ENCODE measurements at places on chromosomes 6 and 20. TPM values are rescaled to one million over a fixed set of nuclear protein-coding genes. Genes with fewer than 3 reads are reported as not detected.

DNA sequence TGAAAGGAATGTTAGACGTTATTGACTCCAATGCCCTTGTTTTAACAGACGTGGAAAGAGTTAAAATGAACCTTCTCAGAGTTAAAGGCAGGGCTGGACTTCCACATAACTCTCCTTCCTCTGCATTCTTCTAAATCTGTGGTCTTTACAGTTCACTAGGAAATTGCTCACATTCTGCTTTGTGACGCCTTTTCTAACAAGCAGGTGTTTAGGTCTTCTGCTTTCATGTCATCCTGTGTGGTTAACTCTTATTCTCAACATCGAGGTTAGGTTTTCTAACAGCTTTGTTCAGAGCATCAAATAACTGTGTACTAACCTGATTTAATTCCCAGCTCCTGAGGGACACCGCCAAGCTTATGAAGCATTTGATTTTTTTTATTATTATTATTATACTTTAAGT, 81.3 kb upstream of the NT5E start:
- DNase-seq, result no peak

DNA sequence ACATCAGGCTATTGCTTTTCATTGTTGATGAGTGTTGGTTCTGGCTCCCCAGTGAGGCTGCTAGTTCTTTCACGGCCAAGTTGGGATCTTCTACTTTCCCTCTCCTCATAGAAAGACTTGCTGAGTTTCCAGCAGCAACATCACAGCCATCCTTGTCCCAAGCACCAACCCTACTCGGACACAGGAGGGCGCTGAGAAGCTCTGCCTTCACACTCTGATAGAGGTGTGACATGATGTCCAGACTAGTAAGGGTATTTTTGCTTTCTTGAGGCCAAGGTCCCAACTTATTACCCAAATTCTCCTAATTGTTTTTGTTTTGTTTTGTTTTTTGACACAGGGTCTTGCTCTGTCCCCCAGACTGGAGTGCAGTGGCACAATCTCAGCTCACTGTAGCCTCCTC, 3.0 kb upstream of the GCM1 start:
- DNase-seq, result no peak

DNA sequence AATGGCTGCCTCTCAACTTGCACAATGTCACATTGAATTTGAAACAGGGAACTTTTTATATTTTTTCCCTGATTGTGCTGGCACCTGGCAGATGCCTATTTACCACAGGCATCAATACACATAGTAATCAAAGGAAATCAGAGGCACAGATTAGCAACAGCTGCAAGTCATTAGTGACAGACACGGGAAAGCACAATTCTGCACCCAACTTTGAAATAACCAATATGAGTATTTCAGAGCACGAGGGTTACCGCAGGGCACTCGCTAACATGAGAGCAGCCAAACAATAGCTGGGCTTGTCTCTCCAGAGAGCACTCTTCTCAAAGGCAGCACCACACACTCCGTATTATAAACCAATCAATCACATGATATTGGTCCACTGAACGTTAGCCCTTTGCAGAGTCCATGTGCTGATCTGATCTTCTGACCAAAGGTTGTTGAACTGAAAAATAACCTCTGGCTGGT, 149.5 kb downstream of the RNF144B start:
- DNase-seq, result no peak

GRCh38 chr6:150751296-150751695, 114.2 kb upstream of the MTHFD1L start:
- no peak for DNase-seq

- DNase-seq, result no peak
Observed at GRCh38 chr6:67016921-67017460, 1310.0 kb upstream of the EYS start.

DNA sequence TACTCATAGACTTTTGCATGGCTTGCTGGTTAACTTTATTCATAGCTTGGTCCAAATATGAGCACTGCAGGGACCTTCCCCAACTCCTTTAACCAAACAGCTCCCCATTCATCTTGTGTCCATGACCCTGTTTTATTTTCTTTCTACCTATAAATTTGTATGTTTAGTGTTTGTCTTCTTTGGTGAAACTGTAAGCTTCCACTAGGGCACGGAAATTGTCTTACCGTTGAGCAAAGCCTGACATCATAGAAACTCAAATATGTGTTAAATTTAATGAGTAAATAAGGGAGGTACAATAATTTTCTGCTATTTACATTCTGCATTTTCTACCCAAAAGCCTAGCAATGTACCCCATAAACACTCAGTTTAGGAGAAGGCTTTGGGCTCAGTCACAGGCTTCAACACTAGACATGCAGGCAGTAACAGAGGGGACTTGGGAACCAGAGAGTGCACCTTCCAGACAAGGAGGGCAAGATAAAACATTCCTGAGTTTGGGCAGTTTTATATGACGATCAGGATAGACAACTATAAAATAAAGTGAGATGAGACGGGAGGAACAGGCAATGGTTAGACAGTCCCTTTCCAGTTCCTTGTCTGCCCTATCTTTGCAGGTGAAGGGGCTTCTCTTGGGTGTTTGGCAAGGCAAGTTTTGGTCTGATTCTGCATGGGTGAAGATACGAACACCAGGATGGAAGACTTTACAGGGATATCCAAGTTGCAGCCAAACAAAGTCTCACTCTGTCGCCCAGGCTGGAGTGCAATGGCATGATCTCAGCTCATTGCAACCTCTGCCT, 46.2 kb upstream of the ZNF217 start:
- no peak for DNase-seq

DNA sequence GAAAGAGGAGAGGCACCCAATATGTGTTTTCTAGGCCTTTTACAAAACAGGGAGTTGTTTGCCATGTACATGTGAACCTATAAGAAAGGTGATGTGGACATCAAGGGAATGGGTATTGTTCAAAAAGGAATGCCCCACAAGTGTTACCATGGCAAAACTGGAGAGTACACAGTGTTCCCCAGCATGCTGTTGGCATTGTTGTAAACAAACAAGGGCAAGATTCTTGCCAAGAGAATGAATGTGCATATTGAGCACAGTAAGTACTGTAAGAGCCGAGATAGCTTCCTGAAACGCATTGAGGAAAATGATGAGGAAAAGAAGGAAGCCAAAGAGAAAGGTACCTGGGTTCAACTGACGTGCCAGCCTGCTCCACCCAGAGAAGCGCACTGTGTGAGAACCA, 13.1 kb downstream of the QRSL1 start:
- no peak for DNase-seq

GRCh38 chr6:142284419-142284818, 17.4 kb upstream of the ADGRG6 start:
- no peak for DNase-seq

GRCh38 chr6:142356884-142357225, 55.0 kb downstream of the ADGRG6 start:
- DNase-seq, result no peak

DNA sequence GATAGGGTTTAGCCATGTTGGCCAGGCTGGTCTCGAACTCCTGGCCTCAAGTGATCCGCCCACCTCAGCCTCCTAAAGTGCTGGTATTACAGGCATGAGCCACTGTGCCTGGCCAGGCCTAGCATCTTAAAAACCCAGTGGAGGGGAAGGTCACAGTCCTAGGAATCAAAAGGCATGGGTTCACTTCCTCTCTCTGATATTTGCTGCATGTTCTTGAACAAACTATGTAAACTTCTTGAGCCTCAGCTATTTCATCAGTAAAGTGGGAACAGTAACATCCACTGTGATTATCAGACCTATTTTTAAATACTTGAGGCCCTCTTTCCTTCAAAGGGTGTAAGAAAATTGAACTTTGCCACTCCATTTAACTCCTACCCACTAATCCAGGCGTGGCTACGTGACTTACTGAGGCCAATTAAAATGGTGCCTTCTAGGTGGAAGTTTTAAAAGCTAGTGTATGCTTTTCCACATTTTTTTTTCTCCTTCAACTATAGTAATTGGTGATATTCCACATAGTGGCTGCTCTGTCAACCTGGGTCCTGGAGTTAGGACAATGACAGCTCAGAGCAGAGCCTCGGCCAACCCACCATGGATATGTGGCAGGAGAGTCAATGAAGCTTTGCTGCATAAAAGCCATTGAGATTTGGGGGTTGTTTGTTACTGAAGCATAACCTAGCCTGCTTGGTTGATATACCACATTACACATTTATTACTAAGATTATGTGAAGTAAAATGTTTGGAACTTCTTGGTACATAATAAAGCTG, 32.2 kb upstream of the IER3 start:
- no peak for DNase-seq

DNA sequence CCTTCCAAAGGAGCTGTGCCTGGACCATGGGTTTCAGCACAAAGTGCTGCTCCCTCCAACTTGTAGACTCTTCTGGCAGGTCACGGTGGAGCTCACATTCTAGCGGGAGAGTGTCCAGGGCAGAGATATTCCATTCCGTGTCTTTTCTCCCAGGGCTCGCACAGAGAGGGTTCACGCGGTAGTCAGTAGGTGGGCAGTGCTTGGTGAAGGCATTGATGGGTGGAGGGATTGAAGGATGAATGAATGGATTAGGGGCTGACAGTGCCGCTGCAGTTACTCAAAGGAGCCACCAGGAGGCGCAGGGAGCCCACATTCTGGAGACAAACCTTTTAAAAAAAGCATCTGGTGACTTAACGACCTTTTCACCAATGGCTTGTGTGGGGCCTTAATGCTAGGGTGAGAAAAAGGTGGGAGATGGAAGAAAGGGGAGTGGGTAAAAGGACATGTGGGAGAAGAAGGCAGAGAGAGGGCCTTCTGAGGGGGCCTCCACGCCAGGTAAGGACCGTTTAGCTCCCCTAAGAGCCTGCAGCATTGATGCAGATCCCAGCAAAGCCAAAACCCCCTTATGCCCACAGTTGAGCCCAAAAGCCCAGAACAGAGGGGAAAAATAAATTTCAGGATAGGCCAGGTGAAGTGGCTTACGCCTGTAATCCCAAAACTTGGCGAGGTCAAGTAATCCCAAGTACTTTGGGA, 17.5 kb upstream of the FAM110A start:
- DNase-seq, result peak; percentile 76

DNA sequence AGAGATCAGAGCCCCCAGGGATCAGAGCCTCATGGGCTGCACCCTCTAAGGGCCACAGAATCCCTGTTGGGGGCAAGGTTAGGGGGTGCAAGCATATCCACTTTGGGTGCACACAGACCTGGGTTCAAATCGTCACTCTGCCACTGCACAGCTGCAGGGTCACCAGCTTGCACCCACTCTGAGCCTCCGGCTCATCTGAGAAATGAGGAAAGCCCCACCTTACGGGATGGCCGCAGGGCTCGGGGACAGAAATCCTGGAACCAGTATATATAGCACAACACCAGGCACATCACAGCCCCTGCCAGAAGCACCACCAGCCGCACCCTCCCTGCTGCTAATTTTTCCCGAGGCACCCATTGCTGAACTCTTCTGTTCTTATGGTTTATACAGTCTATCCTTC, 169.6 kb downstream of the NFATC2 start:
- DNase-seq, result no peak

- no peak for DNase-seq
Observed at GRCh38 chr6:44699851-44700250, 312.3 kb downstream of the CDC5L start.

- no peak for DNase-seq
Observed at GRCh38 chr20:19483309-19483708, 270.9 kb downstream of the SLC24A3 start.

DNA sequence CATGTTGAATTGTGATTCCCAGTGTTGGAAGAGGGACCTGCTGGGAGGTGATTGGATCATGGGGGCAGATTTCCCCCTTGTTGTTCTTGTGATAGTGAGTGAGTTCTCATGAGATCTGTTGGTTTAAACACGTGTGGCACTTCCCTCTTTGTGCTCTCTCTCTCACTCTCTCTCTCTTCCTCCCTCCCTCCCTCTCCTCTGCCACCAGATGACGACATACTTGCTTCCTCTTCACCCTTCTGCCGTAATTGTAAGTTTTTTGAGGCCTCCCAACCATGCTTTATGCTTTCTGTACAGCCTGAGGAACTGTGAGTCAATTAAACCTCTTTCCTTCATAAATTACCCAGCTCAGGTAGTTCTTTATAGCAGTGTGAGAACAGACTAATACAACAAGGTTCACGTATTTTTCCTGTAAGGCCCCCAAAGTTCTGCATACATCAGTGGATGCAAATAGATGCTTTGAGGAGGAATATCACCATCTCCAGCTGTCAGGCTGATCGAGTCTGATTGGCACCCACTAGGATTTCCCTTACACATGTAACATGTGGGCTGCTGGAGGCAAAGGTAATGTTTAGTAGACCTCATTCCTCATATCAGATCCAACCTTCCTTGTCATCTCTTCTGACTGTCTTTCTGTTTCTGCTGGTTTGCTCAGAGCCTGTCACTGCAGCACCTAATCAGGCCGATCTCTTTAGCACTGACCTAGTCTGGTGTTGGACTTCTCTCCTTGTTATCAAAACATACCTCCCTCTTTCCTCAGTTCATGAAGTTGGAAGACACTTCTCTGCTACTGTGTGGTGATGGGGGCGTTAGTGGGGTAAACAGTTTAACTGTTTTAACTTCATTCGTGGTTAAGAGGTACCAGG, 54.3 kb upstream of the BACH2 start:
- DNase-seq, result no peak

GRCh38 chr6:70164556-70164955, 138.3 kb downstream of the COL9A1 start:
- no peak for DNase-seq

DNA sequence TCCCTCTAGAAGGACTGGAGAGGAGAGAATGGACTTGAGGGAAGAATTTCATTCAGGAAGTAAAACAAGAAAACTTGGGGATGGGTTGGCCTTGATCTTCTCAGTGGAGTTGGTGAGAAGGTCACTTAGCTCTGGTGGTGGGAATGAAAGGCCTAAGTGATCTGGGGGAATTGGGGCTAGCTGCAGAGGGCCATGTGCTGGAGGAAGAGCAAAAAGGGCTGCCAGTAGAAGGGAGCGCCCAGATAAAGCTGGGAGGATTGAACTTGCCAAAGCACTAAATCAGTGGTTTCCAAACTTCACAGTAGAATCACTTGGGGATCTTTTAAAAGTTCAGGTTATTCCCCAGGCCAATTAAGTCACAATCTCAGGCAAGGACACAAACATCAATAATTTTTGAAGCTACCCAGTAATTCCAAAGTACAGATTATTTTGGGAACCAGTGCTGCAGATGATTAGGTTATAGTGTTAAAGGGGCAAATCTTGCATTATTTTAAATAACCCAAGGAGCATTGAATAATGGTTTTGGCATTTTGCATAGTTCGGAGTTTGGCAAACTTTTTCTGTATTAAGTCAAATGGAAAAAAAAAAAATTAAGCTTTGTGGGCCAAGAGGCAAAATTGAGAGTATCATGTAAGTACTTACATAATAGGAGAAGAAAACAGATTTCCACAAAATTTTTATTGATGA, 36.5 kb upstream of the RFPL4B start:
- DNase-seq, result peak; percentile 70

NTSR1 gene
- not detected for polyA plus RNA-seq

LY6G5B gene
- polyA plus RNA-seq, result 4.6 TPM

SLC44A4 gene
- 0.05 TPM for polyA plus RNA-seq

BPIFB2 gene
- polyA plus RNA-seq, result not detected

PACRG gene
- polyA plus RNA-seq, result 4.9 TPM

CTCFL gene
- polyA plus RNA-seq, result not detected

EPHA7 gene
- polyA plus RNA-seq, result 6.6 TPM

PRR18 gene
- 0.02 TPM for polyA plus RNA-seq

PBOV1 gene
- polyA plus RNA-seq, result not detected

KHDC1 gene
- 5.2 TPM for polyA plus RNA-seq

SEMG1 gene
- not detected for polyA plus RNA-seq

RANBP9 gene
- polyA plus RNA-seq, result 19.0 TPM

SCUBE3 gene
- polyA plus RNA-seq, result 0.38 TPM

All from right cardiac atrium (tissue), 5 donors.